Suppressor macrophage treated with lipopolysaccharide for 1 hour (primary cell): ENCODE measurements at places on chromosomes 6 and 20.

DNA sequence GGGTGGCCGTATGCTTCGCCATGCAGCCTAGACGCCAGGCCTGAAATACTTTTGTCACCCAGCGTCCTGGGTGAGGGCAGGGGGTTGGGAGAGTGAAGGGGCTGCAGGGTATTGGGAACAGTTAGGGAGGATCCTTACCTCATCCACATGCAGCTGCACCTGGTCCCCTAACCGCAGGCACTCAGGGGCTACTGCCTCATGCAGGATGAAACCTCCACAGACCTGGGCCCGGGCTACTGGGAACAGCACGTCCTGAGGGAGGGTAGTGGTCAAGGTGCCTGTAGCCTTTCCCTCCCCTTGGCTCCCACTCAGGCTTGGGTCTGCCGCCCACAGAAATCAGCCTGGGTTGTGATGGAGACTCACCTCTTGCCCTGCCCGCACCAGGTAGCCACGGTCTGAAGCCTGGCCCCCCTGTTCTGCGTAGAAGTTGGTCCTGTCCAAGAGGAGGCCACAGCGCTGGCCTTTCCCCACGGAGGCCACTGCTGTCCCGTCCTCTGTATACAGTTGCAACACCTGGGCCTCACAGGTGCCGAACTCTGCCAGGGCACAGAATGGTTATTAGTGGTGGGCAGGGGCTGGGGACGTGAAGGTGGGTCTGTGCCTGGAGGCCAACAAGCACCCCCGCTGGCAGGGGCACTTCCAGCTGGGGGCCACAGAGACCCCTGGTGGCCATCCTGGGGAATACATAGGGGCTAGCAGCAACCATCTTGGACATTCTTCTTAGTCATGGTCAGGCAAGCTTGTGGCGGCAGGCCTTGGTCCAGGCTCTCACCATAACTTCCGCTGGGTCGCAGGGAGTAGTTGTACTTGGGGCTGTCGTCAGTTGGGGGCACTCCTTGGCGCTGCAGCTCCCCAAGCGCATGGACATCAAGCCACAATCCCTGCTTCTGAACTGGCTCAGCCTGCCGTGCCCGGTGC is 8.6 kb downstream of the AARS2 start:
- peak; percentile 64 for DNase-seq

- no peak for DNase-seq
These were observed at the start of gene SYNDIG1 for GRCh38 chr20:24469116-24469893. Gene SYNDIG1 (plus strand): TSS chr20:24469629. CDS start chr20:24543098, 73,469 bp downstream.

- no peak for DNase-seq
These were observed 66.1 kb upstream of the GLP1R start for GRCh38 chr6:38982470-38982869.

GRCh38 chr6:13461805-13462204 is 25.6 kb downstream of the GFOD1 start:
- DNase-seq, result peak; percentile 77

DNA sequence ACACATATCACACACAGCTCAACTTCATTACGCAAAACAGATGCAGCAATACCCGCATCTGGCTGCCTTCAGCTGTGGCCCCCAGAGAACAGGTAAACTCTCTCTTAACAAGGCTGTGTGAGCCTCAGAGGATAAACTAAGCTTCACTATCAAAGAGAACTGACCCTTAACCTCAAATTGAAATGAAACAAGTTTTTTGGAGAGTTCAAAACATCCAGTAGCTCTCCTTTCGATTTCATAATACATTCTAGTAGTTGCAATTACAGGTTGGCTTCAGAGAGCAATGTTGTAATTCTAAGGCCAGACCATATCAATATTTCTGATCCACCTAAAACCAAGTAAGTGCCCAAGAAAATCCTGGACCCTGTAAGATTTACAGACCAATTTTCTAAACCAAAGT is 113.5 kb downstream of the FAXC start:
- DNase-seq, result no peak

DNA sequence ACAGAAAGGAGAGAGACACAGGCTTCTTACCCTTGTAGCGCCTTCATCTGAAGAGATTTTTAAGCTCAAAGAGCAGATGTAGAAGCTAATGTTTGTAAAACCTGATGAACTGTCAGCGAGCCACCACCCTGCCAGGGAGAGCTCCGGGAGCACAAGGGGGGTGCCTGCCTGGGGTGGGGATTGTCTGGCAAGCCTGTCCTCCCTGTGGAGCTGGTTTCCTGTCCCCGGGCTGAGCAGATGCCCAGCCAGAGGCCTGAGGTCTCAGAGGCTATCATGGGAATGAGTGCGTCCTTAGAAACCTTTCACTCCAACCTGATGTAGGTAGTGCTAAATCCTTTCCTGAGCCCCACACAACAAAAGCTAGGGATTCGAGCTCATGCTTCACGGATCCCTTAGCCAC is 41.9 kb upstream of the NR2E1 start:
- DNase-seq, result no peak
